NCI-H2081 treated with DMSO at 0.1 percent for 48 hours (cell line): ENCODE measurements at places on chromosomes 6 and 20.

DNA sequence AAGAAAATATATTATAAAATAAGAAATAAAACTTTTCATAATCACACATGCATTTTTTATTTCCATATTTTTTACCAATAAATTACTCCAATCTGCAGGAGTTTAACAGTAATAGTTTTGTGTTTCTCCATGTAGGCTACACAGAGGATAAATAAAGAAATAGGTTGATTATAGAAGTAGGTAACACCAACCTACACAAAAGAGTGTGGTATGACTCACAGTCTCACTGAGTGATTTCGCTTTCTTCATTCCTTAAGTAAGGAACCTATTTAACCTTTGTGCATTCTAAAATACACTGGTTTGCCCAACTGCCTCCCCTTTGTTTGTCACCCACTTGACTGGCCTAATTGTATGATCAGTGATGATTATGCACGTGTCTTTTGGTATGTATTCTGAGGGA, 244.2 kb upstream of the RIMS1 start:
- DNase-seq: no peak

DNA sequence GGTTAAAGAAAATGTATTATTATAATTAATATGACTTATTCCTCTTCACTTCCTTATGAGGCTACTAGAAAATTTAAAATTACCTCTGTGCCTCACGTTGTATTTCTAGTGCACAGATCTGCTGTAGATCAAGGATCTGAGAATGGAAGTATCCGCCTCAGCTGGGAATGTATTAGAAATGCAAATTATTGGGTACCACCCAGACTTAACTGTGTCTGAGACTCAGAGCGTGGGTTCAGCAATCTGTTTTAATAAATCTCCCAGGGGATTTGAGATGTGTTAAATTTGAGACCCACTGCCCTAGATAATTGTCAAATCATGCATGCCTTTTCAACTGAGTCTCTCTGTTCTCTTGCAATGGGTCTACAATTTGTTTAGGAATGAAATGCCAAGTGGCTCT, 658.0 kb upstream of the NOX3 start:
- no peak for DNase-seq

- no peak for DNase-seq
Observed at GRCh38 chr20:6401893-6402557, 279.2 kb upstream of the FERMT1 start.

DNA sequence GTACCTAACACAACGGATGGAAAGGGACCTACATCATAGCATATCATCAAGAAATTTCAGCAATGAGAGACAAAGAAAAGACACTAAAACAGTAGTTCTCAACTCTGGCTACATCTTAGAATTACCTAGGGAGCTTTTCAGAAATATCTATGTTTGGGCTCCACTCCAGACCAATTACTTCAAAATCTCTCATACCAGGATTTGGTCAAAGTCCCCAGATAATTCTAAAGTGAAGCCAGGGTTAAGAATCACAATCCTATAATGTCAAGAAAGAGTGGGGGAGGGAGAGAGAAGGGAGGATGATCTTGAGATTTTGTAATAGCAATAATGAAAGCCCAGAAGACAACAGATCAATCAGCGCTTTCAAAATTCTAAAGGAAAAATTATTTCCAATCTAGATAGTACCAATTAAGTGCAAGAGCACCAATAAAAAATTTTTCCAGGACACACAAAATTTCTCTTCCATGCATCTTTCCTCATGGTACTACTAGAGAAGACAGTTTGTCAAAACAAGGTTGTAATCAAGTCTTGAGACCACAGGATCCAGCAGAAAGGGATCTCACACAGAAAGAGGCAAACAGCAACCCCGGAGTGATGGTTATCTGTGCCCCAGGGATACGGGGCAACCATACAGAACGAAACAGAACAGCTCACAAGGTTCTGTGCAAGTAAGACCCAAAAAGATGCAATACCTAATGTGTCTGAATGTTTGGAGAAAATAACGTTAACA, 152.9 kb upstream of the DST start:
- DNase-seq: no peak

DNA sequence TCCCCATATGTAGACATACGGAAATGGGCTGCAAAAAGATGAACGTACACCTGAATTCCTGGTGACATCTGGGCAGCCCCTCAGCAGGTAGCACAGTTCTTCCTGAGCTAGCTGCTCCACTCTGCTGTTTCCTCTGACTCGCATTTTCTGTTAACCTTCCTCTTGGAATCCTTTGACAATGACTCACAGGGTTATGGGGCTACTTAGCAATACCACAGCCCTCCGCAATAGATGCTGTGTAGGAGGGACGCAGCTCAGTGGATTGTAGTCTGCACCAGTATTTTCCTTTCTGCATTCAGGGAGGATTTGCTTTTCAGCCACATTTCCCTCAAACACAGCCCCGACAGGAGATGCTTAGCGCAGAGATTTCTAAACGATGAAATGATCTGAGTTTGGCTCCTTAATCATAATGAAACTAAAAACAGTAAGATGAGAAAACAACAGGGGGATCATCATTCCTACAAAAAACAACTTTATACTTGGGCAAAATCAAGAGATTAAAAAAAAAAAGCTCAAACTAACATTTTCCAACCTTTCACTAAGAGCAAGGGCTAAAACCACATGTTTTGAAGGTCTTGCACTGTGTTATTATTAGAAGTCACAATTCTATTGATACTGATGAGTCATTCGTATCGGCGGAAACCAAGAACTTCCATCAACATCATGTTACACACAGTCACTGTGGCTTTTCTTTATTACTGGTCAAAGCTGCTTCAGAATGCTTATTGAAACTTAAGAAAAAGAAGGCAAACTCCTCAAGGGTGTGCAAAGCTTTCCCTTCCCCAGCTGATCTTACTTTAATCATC, 12.2 kb downstream of the BACH2 start:
- DNase-seq: no peak

GRCh38 chr6:54390362-54390761, 82.1 kb downstream of the TINAG start:
- no peak for DNase-seq

DNA sequence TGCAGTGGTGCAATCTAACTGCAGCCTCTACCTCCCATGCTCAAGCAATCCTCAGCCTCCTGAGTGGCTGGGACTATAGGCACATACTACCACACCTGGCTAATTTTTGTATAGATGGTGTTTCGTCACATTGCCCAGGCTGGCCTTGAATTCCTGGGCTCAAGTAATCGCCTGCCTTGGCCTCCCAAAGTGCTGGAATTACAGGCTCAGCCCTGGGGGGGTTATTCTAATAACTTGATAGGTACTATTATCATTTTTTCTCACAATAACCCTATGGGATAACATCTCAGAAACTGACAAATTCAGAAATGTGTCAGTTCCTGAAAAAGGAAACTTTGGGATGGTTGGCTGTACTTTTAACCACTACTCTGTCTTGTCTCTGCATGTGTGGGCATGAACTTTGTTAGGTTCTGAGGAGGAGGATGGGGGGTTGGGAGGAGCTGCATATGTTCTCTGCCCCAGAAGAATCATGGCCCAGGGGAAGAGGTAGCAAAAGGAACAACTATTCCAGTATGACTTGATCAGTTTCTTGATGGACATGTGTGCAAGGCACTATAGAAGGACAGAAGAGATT, 169.9 kb downstream of the CARMIL1 start:
- no peak for DNase-seq

DNA sequence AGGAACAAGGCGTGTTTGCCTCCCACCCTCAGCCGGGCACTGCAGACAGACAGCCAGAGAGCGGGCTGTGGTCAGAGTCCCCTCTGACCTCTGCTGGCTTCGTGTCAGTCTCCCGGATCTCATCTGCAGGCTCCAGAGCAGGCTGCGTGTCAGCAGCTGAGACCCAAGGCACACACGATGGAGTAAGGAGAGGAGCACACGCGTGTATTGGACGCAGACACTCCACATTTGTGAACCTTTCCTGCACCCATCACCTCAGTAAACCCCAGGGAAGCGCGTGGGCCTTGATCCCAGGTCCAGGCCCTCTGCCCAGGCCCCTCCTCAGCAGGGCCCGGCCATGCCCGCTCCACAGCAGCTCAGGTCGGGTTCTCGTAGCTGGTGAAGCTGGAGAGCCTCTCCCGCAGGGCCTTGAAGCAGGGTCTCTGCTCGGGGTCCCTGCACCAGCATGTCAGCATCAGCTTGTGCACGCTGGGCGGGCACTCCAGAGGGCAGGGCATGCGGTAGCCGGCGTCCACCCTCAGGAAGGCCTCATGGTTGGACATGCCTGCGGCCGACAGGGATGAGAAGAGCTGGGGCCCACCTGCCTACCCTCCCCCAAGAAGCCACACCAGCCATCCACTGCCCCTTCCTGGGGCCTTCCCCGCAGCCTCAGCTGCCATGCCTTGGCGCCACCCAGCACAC, 7.9 kb downstream of the PTK6 start:
- no peak for DNase-seq

GRCh38 chr6:143536461-143536865, 24.9 kb upstream of the FUCA2 start:
- no peak for DNase-seq

DNA sequence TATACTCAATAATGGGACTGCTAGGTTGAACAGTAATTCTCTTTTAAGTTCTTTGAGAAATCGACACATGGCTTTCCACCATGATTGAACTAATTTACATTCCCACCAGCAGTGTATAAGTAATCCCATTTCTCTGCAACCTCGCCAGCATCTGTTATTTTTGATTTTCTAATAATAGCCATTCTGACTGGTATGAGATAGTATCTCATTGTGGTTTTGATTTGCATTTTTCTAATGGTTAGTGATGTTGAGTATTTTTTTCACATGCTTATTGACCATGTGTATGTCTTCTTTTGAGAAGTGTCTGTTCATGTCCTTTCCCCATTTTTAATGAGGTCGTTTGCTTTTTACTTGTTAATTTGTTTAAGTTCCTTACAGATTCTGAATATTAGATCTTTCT, 66.5 kb downstream of the STK4 start:
- DNase-seq: no peak

- DNase-seq: no peak
Observed at GRCh38 chr6:53931086-53931485, 136.3 kb downstream of the LRRC1 start.

GRCh38 chr6:13538084-13538483, 36.3 kb upstream of the SIRT5 start:
- no peak for DNase-seq

DNA sequence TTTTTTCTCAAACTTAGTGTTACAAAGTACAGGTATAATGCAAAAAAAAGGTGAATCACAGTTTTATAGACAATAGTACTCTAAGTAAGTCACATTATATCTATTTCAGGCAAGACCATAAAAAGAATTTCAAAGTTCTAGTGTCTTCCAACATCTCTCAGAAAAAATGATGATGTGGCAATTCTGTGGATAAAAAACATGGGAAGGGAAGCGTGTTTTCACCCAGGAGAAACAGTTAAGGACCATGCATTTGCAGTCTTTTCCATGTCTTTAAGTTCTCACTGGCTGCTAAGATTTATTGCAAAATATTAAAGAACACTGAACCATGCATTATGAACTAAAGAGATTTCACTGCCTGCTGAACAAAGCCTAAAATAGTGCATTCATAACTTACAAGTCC, 1.8 kb downstream of the SSR1 start:
- no peak for DNase-seq

GRCh38 chr6:49764571-49765236, 20.5 kb upstream of the CRISP3 start:
- no peak for DNase-seq

GRCh38 chr20:16385891-16386290, 187.4 kb downstream of the KIF16B start:
- no peak for DNase-seq

GRCh38 chr6:30480536-30481156, 8.7 kb upstream of the HLA-E start:
- DNase-seq: no peak

GRCh38 chr20:40636486-40636885, 52.5 kb downstream of the MAFB start:
- DNase-seq: no peak

DNA sequence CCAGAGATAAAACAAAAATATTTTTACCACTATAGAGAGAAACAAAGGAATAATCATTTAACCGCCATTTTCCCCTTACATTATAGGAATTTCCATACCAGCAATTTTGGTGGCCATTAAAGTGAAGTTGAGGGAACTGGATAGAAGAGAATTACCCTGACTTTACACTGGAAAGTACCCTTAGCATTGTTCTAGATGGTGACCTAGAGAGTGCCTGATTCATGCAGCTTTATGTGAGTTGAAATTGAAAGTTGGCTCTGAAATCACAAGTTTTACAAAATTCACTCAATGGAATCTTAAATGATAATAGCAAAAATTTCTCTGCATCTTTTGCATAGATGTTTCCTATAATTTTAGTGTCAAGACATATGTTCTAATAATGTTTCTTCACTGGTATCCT, 55.7 kb upstream of the PREP start:
- DNase-seq: no peak

- no peak for DNase-seq
Observed at GRCh38 chr6:84332139-84333034, 104.9 kb upstream of the CEP162 start.

DNA sequence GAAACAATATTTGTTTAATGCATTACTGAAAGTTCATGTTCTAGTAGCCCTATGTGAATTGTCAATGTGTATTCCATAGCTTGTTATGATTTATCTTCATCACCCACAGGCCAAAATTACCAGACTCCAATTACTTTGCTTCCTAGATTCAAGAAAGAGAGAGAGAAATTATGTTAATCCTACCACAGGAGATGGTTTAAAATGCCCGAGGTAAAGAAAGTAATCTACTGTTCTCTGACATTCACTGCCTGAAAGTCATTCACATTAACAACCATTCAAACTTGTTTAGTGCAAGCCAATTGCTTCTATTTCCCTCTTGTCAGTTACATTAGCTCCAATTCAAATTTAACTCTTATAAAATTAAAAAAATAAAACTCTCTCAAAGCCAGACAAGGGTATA, 260.4 kb upstream of the THEMIS start:
- no peak for DNase-seq

DNA sequence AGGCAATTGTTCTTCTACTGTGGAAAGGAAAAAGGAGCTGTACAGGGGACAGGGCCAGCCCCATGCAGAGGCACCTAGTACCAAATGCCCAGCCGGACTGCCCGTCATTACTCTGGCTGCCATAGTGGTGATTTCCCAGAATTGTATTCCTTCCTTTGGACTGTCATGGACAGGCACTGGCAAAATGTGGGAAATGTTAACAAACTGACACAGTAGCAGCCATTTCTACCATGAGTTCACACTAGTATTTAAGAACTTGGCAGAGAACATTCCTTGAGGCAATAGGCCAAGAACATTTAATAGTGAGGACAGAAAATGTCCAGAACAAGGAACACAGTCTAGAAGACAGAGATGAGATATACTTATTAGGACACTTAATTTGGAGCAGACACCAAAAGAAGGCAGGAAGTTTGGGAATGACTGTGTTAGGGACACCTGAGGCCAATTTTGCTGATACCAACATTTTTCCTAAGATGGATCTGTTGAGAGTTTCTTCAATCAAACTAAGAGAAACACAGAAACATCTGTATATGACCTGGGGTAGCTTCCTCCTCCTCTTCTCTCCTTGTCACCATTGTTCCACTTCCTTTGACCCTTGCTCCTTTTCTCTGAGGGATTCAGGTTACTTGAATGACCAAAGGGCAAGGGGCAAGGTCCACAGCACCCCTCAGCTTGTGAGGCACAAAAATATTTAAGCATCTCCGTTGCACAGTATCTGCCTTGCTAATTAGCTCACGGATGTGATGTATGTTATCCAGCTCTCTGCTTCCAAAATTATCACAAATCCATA, 14.9 kb downstream of the ADTRP start:
- DNase-seq: no peak
